Left lung (tissue), 14 donors: ENCODE measurements at places on chromosomes 7 and 10. TPM values are rescaled to one million over a fixed set of nuclear protein-coding genes. Genes with fewer than 3 reads are reported as not detected.

DNA sequence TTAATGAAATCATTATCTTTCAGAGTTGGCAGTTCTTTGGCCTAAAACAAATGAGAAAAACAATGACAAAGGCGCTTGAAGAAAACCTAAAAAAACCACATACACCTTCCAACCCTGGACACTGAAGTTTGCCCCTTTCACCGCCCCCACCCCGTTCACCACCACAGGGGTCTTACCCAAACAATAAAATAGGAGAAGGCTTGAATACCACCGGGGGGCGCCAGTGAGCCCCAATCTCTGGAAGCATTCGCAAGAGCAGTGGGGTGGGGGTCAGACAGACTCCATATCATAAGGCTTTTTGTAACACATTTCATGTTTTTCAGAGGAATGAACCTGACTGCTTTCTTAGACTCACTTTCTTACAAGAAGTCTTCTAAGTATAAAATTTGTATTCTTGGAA is 163.6 kb downstream of the PIP4K2A start:
- H3K4me1 ChIP-seq, result no peaks in the 10 kb centered on the region
- H3K27me3 ChIP-seq, result no peaks in the 10 kb centered on the region
- H3K4me3 ChIP-seq, result no peak overlapping the region
- no peak overlapping the region for H3K27ac ChIP-seq
- DNase-seq, result no peak
- H3K36me3 ChIP-seq, result peaks cover 61% of the 10 kb centered on the region

The SPDYE16 gene
- 0.26 TPM for total RNA-seq

GRCh38 chr10:28375399-28376354 is 72.8 kb upstream of the MPP7 start:
- H3K4me1 ChIP-seq, result peaks cover 4% of the 10 kb centered on the region
- no peak overlapping the region for H3K4me3 ChIP-seq
- no peaks in the 10 kb centered on the region for H3K36me3 ChIP-seq

DNA sequence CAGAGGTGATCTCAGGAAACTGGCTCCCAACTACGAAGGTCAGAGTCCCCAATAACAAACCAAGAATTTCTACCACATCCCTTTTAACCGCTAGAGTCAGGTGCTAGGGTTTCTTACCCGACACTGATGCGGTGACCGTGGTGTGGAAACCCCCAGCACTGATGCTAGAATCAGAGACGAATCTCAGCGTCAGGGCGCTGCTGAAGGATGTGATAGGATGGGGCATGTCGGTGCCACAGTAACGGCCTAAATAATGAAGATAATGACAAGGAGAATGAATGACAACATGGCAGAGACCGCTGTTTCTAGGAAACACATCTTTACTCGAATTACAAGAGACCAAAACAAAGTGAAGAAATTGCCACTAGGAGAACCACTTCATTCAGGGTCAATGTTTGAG is 131.1 kb upstream of the RSU1 start:
- no peak for DNase-seq
- peaks cover 9% of the 10 kb centered on the region for H3K4me1 ChIP-seq
- no peaks in the 10 kb centered on the region for H3K27me3 ChIP-seq
- no peaks in the 10 kb centered on the region for H3K36me3 ChIP-seq

DNA sequence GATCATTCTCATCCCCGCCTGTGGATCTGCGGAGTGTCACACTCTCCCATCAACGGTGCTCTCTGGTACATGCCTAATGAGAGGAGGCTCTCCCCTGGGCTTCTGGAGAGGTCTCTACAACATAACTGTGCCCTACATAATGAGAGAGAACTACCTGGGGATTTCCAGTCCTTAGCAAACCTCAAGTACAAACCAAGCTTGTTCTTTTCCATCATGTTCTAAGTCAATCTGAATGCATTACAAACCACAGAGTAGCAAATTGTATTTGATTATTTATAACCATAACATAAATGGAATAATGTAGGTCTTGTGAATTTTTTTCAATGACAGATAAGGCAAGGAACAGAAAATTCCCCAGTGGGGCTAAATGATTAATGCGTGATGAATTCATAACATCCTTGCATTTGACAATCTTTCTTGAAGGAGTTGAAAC is 412.4 kb upstream of the NRP1 start:
- no peak overlapping the region for H3K27ac ChIP-seq
- no peak overlapping the region for H3K4me3 ChIP-seq
- no peaks in the 10 kb centered on the region for H3K27me3 ChIP-seq
- H3K36me3 ChIP-seq, result no peaks in the 10 kb centered on the region

DNA sequence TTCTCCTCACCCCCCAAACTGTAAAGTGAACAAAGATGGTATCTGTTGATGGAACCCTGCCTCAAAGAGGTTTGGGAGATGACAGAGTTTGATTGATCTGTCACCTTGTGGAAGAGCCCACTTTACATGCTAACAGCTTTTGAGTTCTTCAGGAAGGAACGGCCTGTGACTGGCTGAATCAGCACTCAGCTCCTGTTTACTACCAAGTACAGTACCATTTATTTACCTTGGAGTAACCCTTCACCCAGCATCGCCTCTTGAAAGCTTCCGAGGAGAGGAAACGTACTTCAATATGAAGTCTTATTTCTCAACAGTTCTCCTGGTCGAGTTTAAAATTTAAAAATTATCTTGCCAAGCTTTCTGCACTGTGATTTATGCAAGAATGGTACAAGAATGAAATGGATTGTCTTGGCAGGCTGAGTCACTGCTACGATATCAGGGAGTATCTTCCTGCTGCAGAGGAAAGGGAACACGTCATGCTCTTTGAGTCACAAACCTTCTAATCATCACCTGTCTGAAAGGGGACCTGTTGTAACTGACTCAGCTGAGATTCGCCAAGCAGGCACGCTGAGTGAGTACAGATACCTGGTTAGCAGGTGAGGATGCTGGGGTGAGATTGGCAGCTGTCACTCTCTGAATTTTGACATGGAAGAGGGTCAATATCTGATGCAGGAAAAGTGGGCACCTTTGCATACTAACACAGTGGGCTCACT is 30.1 kb downstream of the KLF6 start:
- peaks cover 65% of the 10 kb centered on the region for H3K4me1 ChIP-seq
- H3K4me3 ChIP-seq, result no peak overlapping the region
- no peaks in the 10 kb centered on the region for H3K36me3 ChIP-seq

The RPEL1 gene
- total RNA-seq, result 0.12 TPM
